Mammary microvascular endothelial cell (primary cell): ENCODE measurements at places on chromosomes 3 and 15. TPM values are rescaled to one million over a fixed set of nuclear protein-coding genes. Genes with fewer than 3 reads are reported as not detected.

Gene ACTL6A
- total RNA-seq, result 110 and 117 TPM in 2 replicates

Gene PGBD4
- total RNA-seq, result 0.53 and 0.98 TPM in 2 replicates

Gene RTP2
- not detected in 2 replicates for total RNA-seq

Gene AMOTL2
- 127 TPM in 2 replicates for total RNA-seq

Gene SLC22A14
- not detected in 2 replicates for total RNA-seq

Gene SSUH2
- total RNA-seq, result 0.07 TPM in 1 of 2 replicates, not detected in the other

Gene NRROS
- 8.3 and 10.2 TPM in 2 replicates for total RNA-seq

Gene GOLGA8G
- not detected in 2 replicates for total RNA-seq

Gene GATM
- total RNA-seq, result 0.13 and 0.69 TPM in 2 replicates

Gene ADAMTS17
- 0.10 TPM in 1 of 2 replicates, not detected in the other for total RNA-seq

Gene CCR5
- not detected in 2 replicates for total RNA-seq

Gene LMAN1L
- total RNA-seq, result not detected in 2 replicates

Gene LTK
- total RNA-seq, result 0.10 and 0.73 TPM in 2 replicates

Gene CLDN16
- total RNA-seq, result 0.13 and 0.39 TPM in 2 replicates

Gene TMEM158
- 3.3 and 3.5 TPM in 2 replicates for total RNA-seq

Gene DISP2
- 0.13 and 0.39 TPM in 2 replicates for total RNA-seq

Gene THPO
- not detected in 2 replicates for total RNA-seq

Gene VIPR1
- total RNA-seq, result not detected in 2 replicates

Gene CCDC54
- not detected in 2 replicates for total RNA-seq

Gene PLSCR2
- not detected in 2 replicates for total RNA-seq

Gene CPLX3
- total RNA-seq, result not detected in 2 replicates

Gene SAMD7
- not detected in 2 replicates for total RNA-seq

Gene OXSM
- 10.0 and 11.2 TPM in 2 replicates for total RNA-seq

Gene PAQR9
- total RNA-seq, result not detected in 2 replicates

Gene RBP2
- total RNA-seq, result not detected in 2 replicates
